ENCODE measurements at places on chromosomes 1 and 21.

GRCh38 chr1:164591858-164592257, 32.9 kb downstream of the PBX1 start:
- DNase-seq: no peak

GRCh38 chr1:186208405-186209129, 166.5 kb downstream of the TPR start:
- peak; percentile 16 for DNase-seq

DNA sequence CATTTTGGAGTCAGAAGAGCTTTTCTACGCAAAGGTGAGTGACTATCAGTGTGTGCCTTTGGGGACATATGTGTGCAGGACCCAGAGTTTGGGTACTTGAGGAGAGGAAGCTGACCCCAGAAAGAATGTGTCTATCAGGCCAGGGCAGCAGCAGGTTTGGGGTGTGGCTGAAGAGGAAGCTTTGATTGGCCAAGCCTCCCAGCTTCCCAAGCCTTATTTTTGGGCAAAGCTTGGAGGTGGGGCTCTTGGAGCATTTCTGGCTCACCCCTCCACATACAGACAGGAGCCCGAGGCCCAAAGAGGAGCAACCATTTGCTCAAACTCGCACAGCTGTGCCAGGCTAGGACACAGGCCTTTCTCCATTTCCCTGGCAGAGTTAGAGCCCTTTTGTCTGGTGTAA, 4.7 kb downstream of the GPR3 start:
- no peak for DNase-seq

GRCh38 chr1:23910553-23911246, 2.5 kb downstream of the CNR2 start:
- DNase-seq: peak; percentile 34

DNA sequence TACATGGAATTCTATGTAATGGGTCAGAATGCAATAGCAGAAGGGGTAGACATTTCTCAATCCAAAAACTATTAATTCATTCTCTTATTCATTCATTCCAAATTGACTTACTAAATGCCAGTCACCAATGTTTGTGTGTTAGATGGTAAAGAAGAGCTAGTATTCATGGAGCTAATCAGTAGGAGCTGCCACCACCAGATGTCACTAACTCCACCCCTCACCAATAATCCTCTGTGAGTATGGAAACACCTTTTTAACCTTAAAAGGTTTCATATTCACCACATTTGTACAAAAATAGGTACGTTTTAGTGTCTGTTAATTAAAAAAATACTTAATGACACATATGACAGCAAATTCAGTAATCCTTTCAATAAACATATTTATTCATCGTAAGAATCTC, 131.8 kb upstream of the PKN2 start:
- peak; percentile 26 for DNase-seq

DNA sequence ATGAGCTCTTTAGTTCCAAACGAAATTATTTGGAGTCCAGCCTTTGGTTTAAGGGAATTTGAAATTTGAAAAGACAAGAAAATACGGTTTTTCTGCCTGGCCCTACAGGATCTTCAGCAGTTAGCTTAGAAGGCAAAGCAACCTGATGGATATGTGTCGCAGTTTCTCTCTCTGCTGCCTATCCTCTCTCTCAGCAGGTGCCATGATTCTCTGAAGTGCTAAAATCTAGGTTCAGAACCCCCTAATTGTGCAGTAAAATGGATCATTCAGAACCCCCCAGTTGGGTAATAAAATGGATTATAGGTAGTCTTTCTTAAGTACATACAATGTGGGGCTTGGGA, 446 bp upstream of the DEPDC1 start:
- no peak for DNase-seq

- peak; percentile 52 for DNase-seq
Measured at GRCh38 chr1:155940993-155941844, at the start of gene RXFP4. TSS of gene RXFP4 (plus strand) at chr1:155941638. CDS start at chr1:155941710, 72 bp downstream.

DNA sequence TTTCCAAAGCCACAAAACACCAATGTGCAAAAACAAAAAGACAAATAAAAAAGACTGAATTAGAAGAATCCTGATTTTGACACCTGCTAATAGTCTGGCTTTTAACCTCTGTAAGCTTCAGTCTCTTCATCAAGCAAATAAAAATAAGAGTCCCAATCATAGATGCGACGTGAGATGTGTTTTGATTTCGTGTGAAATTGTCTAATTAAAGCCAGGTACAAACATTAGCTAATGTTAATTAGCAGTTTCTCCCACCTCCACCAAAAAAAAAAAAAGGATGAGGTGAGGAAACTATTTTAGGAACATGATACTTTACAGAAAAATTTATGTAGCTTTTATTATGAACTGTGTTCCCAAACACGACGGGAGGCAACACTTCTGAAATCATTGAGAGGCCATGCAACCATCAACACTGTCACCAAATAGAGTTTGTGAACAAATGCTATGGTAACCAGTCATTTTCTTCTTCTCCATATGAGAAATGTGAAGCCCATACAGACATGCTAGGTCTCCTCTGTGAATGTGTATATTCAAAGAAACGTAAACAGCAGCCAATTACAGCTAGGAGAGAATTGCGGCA, 6.7 kb upstream of the EVI5 start:
- DNase-seq: no peak

- DNase-seq: peak; percentile 69
Measured at GRCh38 chr1:202571719-202572339, 138.4 kb downstream of the SYT2 start.

DNA sequence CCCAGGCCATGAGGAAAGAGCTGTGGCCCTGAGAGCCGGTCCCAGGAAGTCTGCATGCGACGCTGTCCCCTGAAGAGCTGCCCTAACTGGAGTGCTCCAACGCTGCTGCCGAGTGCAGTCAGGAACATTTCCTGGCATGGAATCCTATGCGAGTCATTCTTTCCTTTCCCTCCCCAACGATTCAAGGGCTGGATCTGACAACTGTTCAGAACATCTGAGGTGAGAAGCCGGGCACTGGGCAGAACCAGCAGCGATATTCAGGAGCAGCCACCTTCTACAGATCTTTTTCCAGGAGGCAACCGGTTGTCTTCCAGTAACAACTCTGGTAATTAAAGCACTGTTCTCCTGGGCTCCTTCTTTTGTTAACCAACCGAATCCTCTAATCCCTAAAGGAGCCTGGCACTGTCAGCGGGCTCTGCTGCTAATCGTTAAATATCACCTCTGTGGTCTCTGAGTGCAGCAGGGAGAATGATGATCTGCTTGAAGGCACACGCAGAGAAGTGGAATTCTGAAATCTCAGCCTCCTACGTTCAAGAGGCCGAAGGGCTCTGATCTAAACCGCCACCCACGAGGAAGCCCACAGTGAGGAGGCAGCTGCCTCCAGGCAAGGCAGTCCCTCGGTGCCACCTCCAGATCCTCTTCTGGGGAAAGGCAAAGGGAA, 55.8 kb downstream of the SLC45A1 start:
- peak; percentile 80 for DNase-seq

GRCh38 chr1:193358419-193358818, 172.0 kb upstream of the B3GALT2 start:
- no peak for DNase-seq

DNA sequence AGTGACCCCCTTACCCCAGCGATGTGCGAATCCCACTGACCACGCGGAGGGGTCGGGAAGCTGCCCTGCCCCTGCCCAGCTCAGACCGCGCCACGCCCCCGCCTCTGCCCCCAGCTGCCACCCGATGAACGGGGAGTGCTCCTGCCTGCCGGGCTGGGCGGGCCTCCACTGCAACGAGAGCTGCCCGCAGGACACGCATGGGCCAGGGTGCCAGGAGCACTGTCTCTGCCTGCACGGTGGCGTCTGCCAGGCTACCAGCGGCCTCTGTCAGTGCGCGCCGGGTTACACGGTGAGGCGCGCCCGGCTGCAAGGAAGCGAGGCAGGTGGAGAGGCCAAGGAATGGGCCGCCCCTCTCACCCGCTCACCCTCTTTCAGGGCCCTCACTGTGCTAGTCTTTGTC, 11.9 kb upstream of the LRRC71 start:
- no peak for DNase-seq

DNA sequence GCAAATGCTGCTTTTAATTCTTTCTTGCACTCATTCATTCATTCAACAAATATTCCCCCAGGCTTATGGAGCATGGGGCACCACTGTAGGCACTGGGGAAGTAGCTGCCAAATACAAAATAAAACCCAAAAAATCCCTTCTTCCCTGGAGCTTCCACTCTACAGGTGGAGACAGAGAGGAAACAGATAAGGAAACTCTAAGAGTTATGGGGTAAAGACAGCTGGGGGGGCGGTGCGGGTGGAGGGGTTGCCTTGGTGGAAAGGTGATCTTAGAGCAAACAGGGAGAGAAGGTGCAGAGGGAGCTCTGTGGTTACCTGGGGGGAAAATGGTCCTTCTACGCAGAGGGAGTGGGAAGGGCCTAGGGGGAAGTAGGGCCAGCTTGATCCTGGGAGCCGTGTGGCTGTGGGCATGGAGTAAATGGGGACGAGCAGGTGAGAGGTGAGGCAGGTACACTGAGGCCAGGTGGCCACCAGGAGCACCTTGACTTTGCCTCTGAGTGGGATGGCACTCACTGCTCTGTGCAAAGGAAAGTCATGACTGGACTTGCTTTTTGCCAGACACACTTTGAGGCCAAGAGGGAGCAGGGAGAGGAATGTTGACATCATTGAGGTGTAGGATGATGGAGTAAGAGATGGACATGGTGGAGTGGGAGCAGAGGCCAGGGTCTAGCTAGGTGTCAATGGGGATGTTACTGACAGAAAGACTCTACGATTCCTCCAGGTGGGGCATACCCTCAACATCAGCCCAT, 152.0 kb downstream of the ETS2 start:
- DNase-seq: no peak

- no peak for DNase-seq
Measured at GRCh38 chr1:34013136-34013535, 149.3 kb downstream of the HMGB4 start.

DNA sequence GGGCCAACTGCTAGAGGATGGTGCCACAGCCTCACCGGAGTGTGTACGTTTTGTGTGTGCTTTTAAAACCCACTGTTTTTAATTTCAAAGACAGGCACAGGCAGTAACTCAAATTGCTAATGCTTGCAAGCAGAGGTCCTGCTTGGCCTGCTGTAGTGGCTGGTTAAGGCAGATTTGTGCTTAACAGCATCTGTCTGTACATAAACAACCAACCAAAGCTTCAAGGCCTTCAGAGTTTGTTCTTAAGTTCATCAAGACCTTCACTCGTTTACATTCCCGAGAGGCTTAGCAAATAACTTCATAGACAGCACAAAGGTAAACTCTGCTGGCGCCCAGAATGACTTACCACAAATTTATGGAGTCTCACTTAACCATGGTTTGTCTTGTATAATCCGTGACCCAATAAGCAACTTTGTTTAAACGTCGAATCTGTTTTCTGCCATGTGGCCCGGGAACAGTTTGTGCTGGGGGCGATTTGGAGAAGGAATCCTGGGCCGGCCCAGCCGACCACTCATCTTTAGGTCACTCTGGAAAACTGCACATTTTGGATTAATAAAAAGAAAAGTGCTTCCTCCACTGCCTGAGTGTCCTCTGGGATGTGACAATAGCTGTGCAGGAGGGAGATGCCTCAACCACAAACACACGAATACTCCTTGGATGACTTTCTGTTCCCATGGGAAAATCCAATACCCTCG, 58.1 kb downstream of the CAPZB start:
- DNase-seq: no peak

DNA sequence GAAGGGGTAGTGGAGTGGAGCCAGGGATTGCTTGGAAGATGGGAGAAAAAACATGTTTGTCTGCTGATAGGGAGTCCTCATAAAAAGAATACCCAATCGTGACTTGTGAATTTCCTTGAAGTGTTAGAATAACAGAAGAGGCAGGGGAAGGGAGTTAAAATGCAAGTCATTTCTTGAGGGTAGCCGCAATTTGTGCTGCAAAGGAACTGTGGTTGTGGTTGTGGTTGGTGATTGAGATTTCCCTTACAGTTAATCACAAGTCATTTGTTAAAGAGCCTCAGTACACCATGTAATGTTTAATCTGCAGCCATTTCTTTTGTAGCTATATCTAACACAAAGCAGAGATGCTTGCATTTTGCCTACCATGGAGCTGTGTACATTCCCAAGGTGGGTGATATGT, 38.5 kb upstream of the EGLN1 start:
- DNase-seq: no peak

- no peak for DNase-seq
Measured at GRCh38 chr1:50419907-50420677, 3.2 kb downstream of the DMRTA2 start.

Data from WERI-Rb-1 (cell line).